ENCODE measurements at places on chromosomes 1 and 21.

GRCh38 chr1:59976194-59977074 lies 49.9 kb upstream of the CYP2J2 start:
- DNase-seq, result no peak

DNA sequence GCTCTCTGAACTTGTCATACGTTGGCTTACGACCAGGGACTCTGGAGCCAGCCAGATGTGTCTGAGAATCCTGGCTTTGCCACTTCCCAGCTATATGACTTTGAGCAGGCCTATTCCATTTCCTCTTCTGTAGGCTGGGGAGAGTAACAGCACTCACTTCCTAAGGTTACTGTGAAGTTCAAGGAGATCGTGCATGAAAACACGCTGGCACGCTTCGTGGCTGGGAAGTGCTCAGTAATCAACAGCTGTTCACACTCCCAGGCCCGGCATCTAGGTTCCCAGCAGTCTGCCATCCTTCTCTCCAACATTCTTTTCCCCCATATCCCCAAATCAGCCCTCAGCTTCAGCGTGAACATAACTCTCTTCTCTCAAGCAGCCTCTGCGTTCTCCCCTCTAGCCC lies 2.0 kb downstream of the ASCL5 start:
- no peak for DNase-seq

GRCh38 chr1:27648602-27649305 lies 13.8 kb upstream of the FGR start:
- DNase-seq, result no peak

DNA sequence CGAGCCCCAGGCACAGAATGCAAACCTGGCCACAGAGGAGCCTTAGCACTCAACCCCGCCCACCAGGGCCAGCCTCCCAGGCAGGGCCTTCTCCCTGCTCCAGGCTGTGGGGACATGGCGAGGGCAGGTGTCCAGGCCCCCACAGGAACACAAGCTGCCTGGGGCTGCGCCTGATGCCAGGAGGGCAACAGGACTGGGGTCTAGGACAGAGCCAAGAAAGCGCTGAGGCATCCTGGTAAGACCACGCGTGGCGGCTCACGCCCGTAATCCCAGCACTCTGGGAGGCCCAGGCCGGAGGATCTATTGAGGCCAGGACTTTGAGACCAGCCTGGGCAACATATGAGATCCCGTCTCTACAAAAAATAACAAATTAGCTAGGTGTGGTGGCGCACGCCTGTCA lies 59.1 kb downstream of the MEGF6 start:
- DNase-seq, result no peak

DNA sequence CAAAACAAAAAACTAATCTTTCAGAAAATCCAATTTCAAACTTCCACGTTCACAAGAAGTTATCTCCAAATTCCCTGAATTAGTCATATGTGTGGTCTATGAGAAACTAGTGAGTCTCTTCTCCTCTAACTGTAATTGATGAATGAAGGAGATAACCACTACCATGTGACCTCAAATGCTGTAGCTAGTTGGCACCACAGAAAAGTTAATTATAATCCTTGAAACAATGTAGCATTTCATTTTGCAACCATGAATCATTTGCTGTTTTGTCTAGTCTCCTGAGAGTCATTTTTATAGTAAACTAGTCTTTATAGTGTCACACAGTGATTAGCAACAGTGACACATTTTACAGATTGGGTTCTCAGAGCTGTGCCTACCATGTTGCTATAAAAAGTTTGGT lies 287.5 kb downstream of the LRRIQ3 start:
- no peak for DNase-seq

GRCh38 chr1:4584449-4584848 lies 70.0 kb upstream of the AJAP1 start:
- no peak for DNase-seq

GRCh38 chr1:28046716-28047115 lies 41.7 kb downstream of the EYA3 start:
- no peak for DNase-seq

GRCh38 chr1:39675220-39675619 lies 3.3 kb upstream of the NT5C1A start:
- DNase-seq, result no peak
